ENCODE measurements at places on chromosomes 11 and 22.
A peak's percentile ranks its signal among the peaks of the same experiment; 100 is the strongest.

DNA sequence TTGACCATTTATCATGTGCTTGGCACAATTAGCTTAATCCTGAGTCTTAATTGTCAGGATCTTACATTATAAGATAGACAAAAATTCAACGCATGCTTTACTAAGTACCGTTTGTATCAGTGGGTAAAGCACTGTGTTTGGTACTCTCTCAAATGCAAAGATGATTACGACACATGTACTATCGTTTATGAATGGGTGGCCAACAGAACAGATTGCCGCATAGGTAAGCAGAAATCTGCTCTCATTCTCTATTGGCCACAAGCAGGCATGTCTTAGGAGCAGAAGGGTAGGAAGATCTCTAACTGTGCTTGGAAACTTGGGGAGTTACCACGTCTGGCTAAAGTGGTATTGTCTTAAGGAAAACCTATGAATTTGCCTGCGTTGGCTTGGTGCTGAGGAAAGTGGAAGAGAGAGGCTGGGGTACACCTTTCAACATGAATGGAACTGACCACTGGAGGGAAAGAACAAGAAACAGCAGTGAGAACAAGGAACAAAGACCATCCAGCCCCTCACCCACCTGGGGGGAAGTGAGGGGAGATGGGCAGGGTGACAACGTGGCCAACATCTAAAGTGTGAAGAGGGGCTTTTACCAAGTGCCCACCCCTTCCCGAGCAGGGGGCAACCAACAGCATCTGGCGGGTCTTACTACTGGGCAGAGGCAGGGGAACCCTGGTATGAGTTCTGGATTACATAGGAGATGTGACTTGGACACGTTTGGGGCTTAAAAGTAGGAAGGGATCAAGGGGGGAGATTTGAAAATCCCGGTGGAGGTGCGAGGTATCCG lies 1.0 kb upstream of the TUBA8 start:
- peak; percentile 24 for DNase-seq

DNA sequence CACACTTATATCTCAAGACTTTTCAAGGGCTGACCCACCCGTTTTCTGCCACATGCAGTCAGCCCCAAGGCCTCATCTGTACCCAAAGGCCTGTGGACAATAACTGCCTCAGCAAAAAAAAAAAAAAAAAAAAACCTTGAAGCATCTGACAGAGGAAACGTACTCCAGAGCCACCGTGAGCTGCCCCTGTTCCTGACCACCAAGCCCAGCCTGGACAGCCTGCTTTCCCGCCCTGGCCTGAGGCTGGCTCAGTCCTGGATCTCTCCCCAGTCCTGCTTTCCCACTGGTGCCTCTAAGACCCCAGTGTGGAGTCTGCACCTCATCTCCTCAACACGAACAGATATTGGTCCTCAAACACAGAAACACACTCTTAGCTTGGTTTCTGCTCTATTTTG lies 66.5 kb downstream of the SLC35F2 start:
- no peak for DNase-seq

- DNase-seq, result no peak
Observed at GRCh38 chr11:61913699-61914395, 3.5 kb downstream of the RAB3IL1 start.

DNA sequence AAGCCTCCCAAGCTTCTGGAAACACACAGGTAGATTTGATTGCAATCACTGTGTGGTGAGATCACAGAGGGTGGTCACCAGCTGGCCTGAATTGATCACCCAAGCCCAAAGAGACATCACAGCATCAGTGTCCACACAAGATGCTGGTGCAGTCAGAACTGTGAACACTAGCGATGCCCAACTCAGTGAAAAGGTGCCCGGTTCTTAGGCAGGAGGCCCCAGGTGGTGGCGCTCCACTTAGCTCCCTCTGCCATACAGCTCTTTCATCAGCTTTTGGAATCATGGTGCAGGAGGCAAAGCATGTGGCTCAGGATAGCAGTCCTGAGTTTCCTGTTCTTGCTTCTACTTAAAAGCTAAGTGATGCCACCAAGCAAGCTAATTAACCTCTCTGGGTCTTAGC lies 11.1 kb downstream of the DGCR2 start:
- DNase-seq, result no peak

DNA sequence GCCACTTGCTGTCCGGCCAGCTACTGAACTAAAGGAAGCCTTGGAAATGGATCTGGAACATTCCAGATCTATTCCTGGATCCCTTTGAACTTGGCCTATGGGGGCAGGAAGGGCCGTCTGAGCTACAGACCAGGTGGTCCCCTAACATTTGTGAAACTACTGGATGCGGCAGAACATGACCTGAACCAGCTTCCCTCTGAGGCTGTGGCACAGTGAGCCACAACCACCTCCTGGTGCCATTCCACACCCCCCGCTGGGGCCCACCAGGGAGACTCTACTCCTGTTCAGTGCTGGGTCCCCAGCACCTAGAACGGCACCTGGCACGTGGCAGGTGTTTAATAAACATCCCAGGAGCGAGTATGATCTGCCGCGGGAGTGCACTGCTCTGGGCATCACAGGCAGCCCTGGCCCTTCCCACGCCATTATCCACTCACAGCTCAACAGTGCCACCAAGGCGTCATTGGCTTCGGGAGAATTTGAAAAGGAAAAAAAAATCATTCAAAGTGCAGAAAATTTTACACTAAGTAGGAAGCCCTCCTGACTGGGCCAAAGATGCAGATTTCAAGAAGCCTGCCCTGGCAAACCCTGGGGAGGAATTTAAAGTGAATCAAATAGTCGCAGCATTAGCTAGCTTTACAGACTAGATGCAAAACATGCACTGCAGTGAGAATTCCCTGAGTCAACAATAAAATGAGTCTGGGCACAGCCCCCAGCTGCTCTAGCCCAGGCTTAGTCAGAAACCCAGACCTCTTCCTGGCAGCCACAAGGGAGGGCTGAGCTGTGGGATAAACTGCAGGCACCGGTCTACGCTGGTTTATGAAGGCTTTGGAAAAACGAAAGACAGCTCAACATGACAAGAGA lies 14.3 kb upstream of the EFCAB6 start:
- peak; percentile 82 for DNase-seq

- DNase-seq, result no peak
Observed at GRCh38 chr11:69512790-69513189, 31.3 kb downstream of the LINC01488 start.

- DNase-seq, result no peak
Observed at GRCh38 chr22:49646876-49647275, 180.8 kb downstream of the BRD1 start.

- no peak for DNase-seq
Observed at GRCh38 chr22:21791635-21792625, 56.3 kb upstream of the YPEL1 start.

DNA sequence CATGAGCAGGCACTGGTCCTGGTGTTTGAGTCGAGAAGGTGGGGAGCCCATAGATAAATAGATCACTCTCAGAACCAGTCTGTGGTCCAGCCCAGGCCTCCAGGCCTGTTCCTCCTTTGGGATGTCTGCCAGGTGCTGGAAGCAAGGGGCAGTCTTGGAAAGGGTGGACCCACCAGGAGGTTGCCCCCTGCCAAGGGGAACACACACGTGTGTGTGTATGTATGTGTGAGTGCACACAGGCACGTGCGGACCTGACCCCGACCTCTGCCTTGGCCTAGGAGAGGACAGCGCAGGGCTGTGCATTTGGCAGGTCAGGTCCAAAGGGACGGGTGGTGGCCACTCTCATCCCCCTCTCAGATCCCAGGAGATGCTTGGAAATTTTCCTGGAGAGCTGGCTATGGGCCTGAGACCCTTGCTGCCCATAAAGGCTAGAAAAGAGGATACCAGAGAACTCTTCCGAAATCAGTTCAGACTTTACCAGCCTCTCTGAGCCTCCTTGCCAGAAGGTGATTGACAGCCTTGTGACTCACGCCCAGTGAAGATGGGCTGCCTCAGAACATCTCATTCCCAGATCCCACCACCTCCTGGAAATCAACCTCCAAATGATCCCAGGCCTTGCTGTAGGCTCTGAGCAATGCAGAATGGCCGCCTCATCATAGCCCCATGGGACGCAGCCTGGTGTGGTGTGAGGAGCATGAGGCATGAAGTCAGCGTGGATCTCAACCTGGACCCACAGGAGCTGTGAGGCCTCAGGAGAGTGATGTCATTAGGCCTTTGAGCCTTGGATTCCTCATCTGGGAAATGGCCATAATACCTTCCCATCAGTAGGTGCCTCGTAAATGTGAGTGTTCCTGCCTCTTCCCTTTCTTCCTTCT lies 24.0 kb upstream of the CREB3L1 start:
- no peak for DNase-seq

- DNase-seq, result no peak
Observed at GRCh38 chr11:64482588-64482987, 108.4 kb upstream of the SLC22A12 start.

DNA sequence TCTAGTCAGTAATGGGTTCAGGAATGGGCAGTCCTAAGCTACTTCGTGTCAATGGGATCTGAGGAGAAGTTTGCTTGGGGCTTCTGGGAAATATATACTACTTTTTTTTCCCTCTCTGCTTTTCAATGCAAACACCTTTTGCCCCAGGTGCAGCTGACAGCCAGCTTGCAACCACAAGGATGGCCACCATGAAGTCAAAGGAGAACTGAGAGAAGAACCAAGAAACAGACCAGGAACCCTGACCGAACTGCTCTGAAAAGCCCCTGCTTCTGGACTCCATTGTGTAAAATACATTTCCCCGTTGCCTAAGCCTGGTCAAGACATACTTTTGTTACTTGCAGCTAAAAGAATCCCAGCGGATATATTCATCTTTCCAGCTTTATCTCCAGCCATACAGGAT lies 20.1 kb upstream of the CD44 start:
- DNase-seq, result no peak

- no peak for DNase-seq
Observed at GRCh38 chr11:40689823-40690222, 769.6 kb downstream of the LRRC4C start.

DNA sequence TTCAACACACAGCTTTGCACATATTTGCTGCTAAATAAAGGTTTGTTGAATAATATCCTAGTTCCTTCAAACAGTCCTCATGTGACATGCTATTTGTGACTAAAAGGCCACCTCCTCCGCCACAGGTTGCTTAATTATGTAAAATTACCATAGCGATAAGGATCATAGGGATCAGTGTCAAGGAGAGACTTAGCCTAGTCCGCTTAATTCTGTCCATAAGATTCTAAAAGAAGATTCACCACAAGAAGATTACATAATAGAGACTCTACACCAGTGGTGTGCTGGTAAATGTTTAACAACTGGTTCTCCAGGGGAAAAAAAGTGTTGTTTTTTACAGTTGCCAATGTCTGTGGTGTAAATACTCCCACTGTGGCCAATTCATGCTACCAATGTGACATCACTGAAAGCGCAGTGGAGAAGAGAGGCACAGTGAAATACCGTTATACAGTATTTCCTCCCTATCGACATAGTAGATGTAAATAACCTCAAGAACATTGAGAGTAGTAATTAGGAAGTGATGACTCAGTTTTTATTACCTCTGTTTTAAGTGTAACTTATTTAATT lies 4.2 kb upstream of the CHRDL2 start:
- DNase-seq, result peak; percentile 79

GRCh38 chr11:87560352-87560751 lies 522.6 kb downstream of the TMEM135 start:
- no peak for DNase-seq

- peak; percentile 27 for DNase-seq
Observed at GRCh38 chr22:40055143-40055883, 60.6 kb downstream of the FAM83F start.

DNA sequence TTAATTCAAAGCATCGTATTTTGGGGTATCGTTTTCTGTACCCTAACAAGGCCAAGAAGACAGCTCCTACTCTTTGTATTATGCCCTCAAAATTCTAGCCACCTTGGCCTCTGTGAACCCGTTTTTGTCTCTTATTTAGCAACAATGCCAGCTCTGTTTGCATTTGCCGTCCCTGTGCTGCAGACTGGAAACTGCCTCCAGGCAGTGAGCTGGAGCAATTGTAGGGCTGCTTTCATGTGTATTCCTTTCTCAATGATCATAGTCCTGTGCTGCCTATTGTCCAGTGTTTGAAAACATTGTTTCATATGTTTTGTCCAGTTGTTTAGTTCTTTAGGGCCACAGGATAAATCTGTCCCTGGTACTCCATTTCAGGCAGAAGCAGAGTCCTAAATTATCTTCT lies 19.9 kb upstream of the BACE1-AS start:
- DNase-seq, result no peak

- DNase-seq, result no peak
Observed at GRCh38 chr22:37059876-37060449, 8.4 kb downstream of the KCTD17 start.

GRCh38 chr11:75107187-75107586 lies 10.5 kb upstream of the OR2AT4 start:
- DNase-seq, result no peak

GRCh38 chr11:19472679-19473078 lies 231.9 kb upstream of the E2F8 start:
- no peak for DNase-seq

GRCh38 chr22:36838119-36839030 lies 21.5 kb upstream of the PVALB start:
- DNase-seq, result no peak

GRCh38 chr22:40196628-40197360 lies 19.1 kb downstream of the TNRC6B start:
- no peak for DNase-seq

DNA sequence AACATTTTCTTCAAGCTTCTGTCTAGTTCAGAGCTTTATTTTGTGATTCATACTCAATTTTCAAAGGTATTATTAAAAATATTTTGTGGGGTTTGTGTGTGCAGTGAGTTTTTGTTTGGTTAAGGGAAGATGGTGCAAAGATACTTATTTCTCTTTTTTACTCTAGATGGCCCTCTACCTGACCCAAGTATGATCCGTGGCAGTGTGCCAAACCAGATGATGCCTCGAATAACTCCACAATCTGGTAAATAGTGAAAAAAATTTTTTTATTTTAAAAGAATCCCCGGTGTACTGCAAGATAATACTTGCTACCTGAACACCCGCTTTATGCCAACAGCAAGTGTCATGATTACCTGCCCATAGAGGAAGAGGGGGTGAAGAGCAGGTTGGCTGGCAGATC lies 54.2 kb downstream of the EP300 start:
- DNase-seq, result no peak

- peak; percentile 36 for DNase-seq
Observed at GRCh38 chr11:92295175-92296137, 70.8 kb downstream of the FAT3 start.

GRCh38 chr22:48199667-48200066 lies 1437.2 kb downstream of the TBC1D22A start:
- DNase-seq, result no peak

- DNase-seq, result no peak
Observed at GRCh38 chr22:47059076-47059475, 296.6 kb downstream of the TBC1D22A start.

- no peak for DNase-seq
Observed at GRCh38 chr11:79237703-79238102, 203.1 kb downstream of the TENM4 start.

- no peak for DNase-seq
Observed at GRCh38 chr11:57219021-57219627, 17.9 kb downstream of the APLNR start.

DNA sequence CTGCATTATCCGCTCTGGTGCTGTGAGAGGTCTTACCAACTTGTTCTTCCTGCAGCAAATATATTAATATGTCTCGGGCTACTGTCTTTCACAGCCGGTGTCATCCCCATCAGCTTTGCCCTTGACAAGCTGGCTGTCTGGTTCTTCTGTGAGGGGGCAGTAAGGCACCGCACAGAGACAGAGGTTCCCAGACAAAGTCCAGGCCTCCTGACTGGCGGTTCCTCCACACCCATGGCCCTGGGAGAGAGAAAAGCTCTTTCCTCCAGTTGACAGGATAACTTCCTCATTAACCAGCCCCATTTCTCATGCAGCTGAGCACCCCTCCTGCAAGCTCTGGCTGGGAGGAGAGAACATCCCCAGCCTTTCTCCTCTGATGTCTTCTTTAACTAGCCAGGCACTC lies 212.5 kb upstream of the SEZ6L start:
- DNase-seq, result no peak
